ENCODE measurements at places on chromosomes 5 and 9. TPM values are rescaled to one million over a fixed set of nuclear protein-coding genes. Genes with fewer than 3 reads are reported as not detected.

Gene NUTM2F
- not detected for total RNA-seq

Gene NTRK2
- total RNA-seq: 3.3 TPM

Gene DOCK2
- total RNA-seq: 4.6 TPM

Gene OR1N1
- not detected for total RNA-seq

Gene TLX3
- not detected for total RNA-seq

Gene IFNA21
- total RNA-seq: not detected

Gene FAM114A2
- 34.7 TPM for total RNA-seq

Gene PCDHGA3
- 1.1 TPM for total RNA-seq

Gene RARS1
- total RNA-seq: 165 TPM

Gene TCF7
- total RNA-seq: 1.1 TPM

Gene PAX5
- not detected for total RNA-seq

Gene LRRC26
- total RNA-seq: not detected

Gene LHX3
- total RNA-seq: not detected

Gene BARHL1
- not detected for total RNA-seq

Gene CYSRT1
- total RNA-seq: 0.49 TPM

Gene BTNL8
- not detected for total RNA-seq

Gene RNF208
- 0.45 TPM for total RNA-seq

Gene NKD2
- 0.81 TPM for total RNA-seq

Gene ARL14EPL
- total RNA-seq: 0.18 TPM

Gene TSLP
- total RNA-seq: 20.8 TPM

Gene SV2C
- total RNA-seq: 0.08 TPM

Gene NUTM2G
- total RNA-seq: not detected

Gene MAMDC4
- not detected for total RNA-seq

Gene TMEM174
- not detected for total RNA-seq

Gene MYOT
- not detected for total RNA-seq

Gene PCDHB11
- 0.08 TPM for total RNA-seq

Gene HOMER1
- 5.4 TPM for total RNA-seq

Gene NIPAL4
- not detected for total RNA-seq

Gene RELL2
- 6.6 TPM for total RNA-seq

Gene ARID3C
- 0.74 TPM for total RNA-seq

Gene TXNDC8
- total RNA-seq: not detected

Gene IFNA13
- total RNA-seq: not detected

Gene CCDC171
- 13.3 TPM for total RNA-seq

Gene TRPM3
- total RNA-seq: 8.8 TPM
